NCI-H1436 treated with DMSO at 0.1 percent for 48 hours (cell line): ENCODE measurements at places on chromosomes 2 and 18.

GRCh38 chr2:159072795-159073194 is 104.4 kb downstream of the TANC1 start:
- DNase-seq = no peak

DNA sequence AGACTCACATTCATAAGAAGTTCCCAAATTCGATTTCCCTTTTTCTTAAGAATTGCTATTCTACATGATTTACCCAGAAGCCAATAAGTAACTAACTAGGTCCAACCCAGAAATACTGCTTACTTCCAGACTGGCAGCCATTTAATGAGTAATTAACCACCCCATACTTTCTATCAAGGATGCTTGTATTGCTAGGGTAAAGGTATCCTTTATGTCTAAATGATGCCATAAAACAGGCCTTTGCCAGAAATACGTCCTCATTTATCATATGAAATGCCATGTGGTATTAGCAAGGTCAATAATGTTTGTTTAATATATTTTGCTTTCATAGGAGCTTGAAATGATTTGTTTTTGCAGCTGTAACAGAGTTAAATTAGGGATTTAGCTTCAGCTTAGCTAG is 56.1 kb downstream of the PLEKHM3 start:
- DNase-seq = no peak

GRCh38 chr2:109057686-109058085 is 68.7 kb upstream of the EDAR start:
- no peak for DNase-seq

- no peak for DNase-seq
Observed at GRCh38 chr2:181457121-181457740, at the start of gene ITGA4. Gene ITGA4, plus strand, starts transcription at chr2:181457386. Its CDS starts 269 bp downstream, at chr2:181457655.

- DNase-seq = no peak
Observed at GRCh38 chr18:79611040-79611681, 68.4 kb upstream of the CTDP1 start.

DNA sequence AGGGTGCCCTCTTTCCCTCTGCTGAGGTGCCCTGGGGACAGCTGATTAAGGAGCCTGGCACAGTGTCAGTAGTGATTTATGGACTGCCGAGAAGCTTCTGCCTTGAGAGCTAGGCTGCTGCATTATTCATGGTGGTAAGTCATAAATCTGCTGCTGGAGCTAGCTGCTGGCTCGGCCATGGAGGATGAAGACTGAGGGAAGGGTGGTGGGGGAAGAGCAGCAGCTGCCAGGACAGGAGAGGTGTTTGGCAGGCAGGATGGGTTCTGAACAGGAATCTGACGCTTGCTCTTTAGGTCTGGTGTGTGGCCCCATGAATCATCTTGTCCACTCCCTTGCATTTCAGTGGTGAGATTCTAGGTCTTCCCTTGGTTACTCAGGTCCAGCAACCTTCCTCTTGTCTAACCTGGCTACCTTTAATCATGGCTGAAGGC is 296.3 kb downstream of the DYSF start:
- DNase-seq = no peak

GRCh38 chr2:240369335-240369734 is 66.1 kb upstream of the GPC1 start:
- DNase-seq = no peak

DNA sequence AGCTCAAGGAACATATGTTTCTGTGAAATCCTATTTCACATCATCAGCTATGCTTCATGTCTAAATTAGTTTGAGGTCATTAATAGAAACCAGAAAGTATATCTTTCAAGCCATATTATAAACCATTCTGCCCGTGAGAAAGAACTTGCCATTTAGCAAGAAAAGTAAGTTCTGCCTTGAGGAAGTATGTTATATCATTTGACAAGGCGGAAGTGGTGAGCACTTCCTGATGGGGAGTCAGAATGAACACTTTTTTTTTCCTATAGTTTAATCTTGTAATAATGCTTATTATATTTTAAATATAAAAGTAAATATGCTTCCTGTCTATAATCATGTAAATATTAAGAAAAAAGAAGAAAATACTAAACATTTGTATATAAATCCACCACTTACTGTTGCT is 39.3 kb upstream of the NRXN1 start:
- no peak for DNase-seq

DNA sequence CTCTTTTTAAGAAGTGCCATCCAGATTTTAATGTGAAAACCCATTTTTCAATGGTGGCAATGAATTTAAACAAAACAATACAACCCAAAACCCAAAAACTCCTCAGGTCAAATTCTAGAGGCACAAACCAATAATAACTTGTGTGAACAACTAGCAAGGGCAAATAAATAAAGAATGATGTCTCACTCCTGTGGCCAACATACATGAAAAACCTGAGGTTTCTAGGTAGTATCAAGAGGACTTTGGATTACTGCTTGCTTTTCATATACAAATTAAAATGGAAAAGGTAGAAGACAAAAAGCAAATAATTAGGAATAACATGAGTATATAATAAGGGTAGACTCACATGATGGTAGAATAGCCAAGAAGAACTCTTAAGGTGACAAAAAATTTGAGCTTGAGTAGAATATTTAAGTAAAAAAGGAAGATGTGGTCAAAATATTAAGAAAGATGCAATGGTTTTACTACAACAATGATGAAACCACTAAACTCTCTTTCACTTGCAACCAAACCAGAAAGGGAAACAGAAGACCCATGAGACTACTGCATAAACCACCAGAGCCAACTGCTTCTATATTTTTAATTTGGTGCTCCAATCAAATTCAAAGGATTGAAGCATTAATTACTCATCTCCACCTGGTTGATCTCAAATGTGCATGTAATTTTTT is 53.5 kb downstream of the DARS1 start:
- DNase-seq = no peak

GRCh38 chr2:168424112-168424951 is 31.7 kb upstream of the CERS6 start:
- no peak for DNase-seq
